Osteoblast (primary cell): ENCODE measurements at places on chromosomes 3 and 15. TPM values are rescaled to one million over a fixed set of nuclear protein-coding genes. Genes with fewer than 3 reads are reported as not detected.

DNA sequence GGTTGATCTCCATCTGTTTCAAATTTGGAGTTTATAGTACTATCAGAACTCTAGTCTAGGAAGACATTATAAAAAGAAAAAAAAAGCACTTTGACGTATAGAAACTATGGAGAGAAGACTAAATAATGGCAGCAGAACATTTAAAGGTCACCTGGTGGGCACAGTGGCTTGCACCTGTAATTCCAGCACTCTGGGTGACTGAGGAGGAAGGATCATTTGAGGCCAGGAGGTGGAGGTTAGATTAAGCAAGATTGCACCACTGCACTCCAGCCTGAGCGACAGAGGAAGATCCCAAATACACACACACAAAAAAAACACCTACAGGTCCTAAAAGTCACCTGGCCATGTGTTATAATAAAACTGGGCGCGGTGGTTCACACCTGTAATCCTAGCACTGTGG is 13.8 kb downstream of the SIN3A start:
- H3K4me3 ChIP-seq = no peak overlapping the region
- peaks cover 18% of the 10 kb centered on the region for H3K36me3 ChIP-seq
- no peak overlapping the region for H3K27ac ChIP-seq
- DNase-seq = no peak
- no peaks in the 10 kb centered on the region for H3K4me1 ChIP-seq

GRCh38 chr15:63911160-63911559 is 77.4 kb upstream of the HERC1 start:
- H3K4me3 ChIP-seq = no peak overlapping the region
- no peaks in the 10 kb centered on the region for H3K27me3 ChIP-seq
- H3K27ac ChIP-seq = no peak overlapping the region
- no peaks in the 10 kb centered on the region for H3K36me3 ChIP-seq
- peaks cover 24% of the 10 kb centered on the region for H3K4me1 ChIP-seq

DNA sequence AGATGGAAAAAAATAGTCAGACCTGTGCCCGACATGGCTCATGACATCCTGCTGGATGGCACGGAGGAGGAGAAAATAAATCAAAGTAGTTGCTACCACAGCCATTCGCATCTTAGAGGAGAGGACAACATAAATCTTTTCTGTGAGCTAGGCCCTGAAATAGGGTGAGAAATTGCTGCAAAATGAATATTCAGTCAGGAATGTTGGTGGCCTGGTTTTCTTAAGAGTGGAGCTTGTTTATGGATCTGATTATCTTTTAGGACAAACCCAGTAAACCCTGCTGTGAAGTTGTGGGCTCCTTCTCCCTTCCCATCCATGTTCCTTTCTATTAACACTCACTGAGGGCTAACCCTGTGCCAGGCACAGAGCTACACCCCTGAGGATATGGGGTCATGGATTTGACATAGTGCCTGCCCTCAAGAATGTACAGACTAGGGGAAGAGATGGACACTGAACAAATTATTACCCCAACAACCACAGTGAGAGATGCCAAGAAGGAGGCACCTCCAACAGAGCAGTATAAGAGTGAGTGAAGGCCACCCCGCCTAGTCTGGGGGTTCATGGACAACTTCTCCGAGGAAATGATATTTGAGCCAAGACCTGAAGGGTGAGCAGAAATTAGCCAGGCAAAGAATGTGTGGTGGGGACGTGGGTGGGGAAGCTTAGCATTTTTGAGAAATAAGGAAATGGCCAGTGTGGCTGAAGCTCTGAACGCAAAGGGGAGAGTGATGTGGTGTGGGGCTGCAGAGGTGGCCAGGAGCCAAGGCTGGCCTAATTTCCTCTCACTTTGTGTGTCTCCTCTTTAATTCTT is 68.9 kb upstream of the ARL8B start:
- no peak for DNase-seq
- peaks cover 25% of the 10 kb centered on the region for H3K4me1 ChIP-seq
- no peaks in the 10 kb centered on the region for H3K27me3 ChIP-seq
- no peaks in the 10 kb centered on the region for H3K36me3 ChIP-seq
- peak overlapping the region; percentile 94 for H3K27ac ChIP-seq

DNA sequence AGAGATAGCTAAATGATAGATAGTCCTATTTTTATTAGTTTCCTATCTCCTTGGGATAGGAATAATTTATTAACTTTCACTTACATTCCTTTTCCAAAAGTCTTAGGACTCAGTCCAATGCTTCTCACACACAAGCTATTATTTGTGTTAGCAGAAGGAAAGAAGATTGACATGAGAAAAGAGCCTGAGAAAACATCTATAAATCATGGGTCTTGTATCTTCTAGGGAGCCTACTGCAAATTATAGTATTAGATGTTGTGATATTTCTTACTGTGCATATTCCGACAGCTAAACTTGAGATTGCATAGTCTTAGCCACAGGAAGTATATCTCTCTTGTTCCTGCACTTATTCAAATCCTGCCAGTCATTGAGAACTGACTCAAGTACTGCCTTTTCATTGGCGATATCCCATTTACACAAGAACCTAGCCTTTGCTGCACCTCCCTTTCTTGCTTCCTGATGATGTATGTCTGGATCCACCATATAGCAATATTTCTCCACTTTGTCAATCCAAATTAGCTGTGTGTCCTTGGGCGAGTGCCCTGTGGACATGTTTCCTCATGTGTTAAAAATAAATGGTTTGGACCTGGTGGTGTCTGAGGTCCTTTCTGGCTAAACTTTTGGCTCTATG is 245.1 kb upstream of the LMCD1 start:
- H3K36me3 ChIP-seq = no peaks in the 10 kb centered on the region
- no peaks in the 10 kb centered on the region for H3K27me3 ChIP-seq
- H3K27ac ChIP-seq = no peak overlapping the region

DNA sequence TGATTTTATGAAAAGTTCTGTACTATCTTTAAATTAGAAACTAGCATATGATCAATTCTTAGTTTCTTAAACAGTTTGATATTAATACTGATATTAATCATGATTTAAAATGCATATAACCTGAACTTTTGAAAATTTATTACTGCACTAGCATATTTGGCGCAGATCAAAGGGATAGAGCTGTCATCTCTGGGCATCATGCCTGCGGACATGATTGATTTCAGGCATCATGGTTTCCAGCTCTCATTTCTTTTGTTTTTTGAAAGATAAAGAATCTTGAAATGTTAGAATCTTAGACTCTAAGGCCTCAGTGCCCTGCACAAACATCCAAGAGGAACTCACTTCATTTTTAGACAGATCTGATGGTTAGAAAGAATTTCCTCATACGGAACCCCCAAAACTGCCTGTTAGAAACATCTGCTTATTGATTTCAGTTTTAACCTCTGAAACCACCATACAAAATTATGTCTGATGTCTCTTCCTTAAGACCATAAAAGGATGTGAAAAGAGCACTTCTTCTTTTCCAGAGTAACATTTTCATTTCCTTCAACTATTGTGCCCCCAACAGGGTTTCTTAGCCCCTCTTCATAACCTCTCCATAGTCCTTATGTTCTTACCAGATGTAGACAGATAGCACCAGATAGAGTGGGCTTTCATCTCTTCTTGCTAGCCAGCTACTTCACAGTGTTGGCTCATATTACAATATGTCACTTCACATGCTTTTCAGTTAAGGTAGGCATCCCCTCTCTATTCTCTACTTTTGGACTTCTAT is 110.8 kb downstream of the BBX start:
- H3K4me1 ChIP-seq = peaks cover 8% of the 10 kb centered on the region
- DNase-seq = peak; percentile 39
- H3K36me3 ChIP-seq = no peaks in the 10 kb centered on the region
- H3K4me3 ChIP-seq = no peak overlapping the region

- no peak for DNase-seq
- no peaks in the 10 kb centered on the region for H3K36me3 ChIP-seq
- no peak overlapping the region for H3K27ac ChIP-seq
- peaks cover 11% of the 10 kb centered on the region for H3K4me1 ChIP-seq
- H3K4me3 ChIP-seq = no peak overlapping the region
- no peaks in the 10 kb centered on the region for H3K27me3 ChIP-seq
Observed at GRCh38 chr3:102979191-102979590, 544.4 kb downstream of the ZPLD1 start.

GRCh38 chr3:61141227-61141626 is 110.0 kb downstream of the FHIT start:
- H3K4me1 ChIP-seq = no peaks in the 10 kb centered on the region
- H3K36me3 ChIP-seq = no peaks in the 10 kb centered on the region
- H3K27ac ChIP-seq = no peak overlapping the region
- no peak overlapping the region for H3K4me3 ChIP-seq

- no peaks in the 10 kb centered on the region for H3K36me3 ChIP-seq
- no peak overlapping the region for H3K4me3 ChIP-seq
- H3K27me3 ChIP-seq = peaks cover 49% of the 10 kb centered on the region
- DNase-seq = peak; percentile 95
- no peak overlapping the region for H3K27ac ChIP-seq
Observed at GRCh38 chr3:38651153-38651789, 1.8 kb upstream of the SCN5A start.

- no peak overlapping the region for H3K4me3 ChIP-seq
- H3K27me3 ChIP-seq = no peaks in the 10 kb centered on the region
- H3K27ac ChIP-seq = no peak overlapping the region
- DNase-seq = no peak
Observed at GRCh38 chr15:39850436-39850835, 67.8 kb upstream of the FSIP1 start.

GRCh38 chr3:195163719-195164572 is 107.0 kb downstream of the XXYLT1 start:
- H3K4me3 ChIP-seq = no peak overlapping the region
- DNase-seq = no peak
- peaks cover 18% of the 10 kb centered on the region for H3K4me1 ChIP-seq
- no peak overlapping the region for H3K27ac ChIP-seq
- H3K36me3 ChIP-seq = no peaks in the 10 kb centered on the region
- no peaks in the 10 kb centered on the region for H3K27me3 ChIP-seq

- H3K27ac ChIP-seq = no peak overlapping the region
- no peaks in the 10 kb centered on the region for H3K36me3 ChIP-seq
- peaks cover 12% of the 10 kb centered on the region for H3K4me1 ChIP-seq
- no peak for DNase-seq
- H3K27me3 ChIP-seq = no peaks in the 10 kb centered on the region
- H3K4me3 ChIP-seq = no peak overlapping the region
Observed at GRCh38 chr15:89070197-89071124, 17.8 kb upstream of the ABHD2 start.

DNA sequence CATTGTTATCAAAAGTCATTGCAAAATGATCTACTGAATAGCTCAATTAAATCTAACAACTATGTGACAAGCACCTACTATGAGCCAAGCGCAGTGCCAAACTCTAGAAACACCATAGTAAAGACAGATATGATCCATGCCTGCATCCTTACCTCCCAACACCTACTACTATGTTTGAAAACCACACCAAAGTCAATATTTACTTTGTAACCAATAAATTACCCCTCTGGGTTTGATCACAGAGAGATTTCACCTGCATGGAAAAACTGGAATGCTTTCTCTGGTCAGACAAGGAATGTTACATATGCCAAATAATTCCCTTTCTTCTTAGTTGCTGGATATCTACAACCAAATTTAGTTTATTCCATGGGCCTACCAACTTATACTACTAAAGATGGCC is 422.2 kb downstream of the FHIT start:
- no peaks in the 10 kb centered on the region for H3K4me1 ChIP-seq
- no peak for DNase-seq
- H3K27ac ChIP-seq = no peak overlapping the region

- peak overlapping the region; percentile 47 for H3K27ac ChIP-seq
- peak overlapping the region; percentile 75 for H3K4me3 ChIP-seq
- H3K36me3 ChIP-seq = no peaks in the 10 kb centered on the region
- peak; percentile 97 for DNase-seq
Observed at GRCh38 chr3:194333212-194333980, 17.7 kb downstream of the CPN2 start.

DNA sequence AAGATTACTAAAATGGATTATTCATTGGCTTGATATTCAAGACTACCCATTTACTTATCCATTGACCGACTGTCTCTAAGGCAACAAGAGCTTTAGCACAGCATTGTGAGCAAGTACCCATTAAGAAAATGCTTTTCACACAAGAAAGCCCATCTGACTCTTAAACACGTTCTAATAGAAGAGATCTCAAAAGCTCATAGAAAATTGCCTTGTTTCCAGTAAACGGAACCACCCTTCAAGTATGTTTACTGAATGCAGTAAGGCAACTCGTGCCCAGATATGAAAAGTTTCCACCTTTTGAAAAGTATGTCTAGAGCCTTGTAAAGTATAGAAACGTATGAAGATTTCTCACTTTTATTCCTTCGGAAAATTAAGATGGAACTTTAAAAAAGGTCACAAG is 655.3 kb upstream of the ALCAM start:
- DNase-seq = no peak
- no peaks in the 10 kb centered on the region for H3K4me1 ChIP-seq
- no peak overlapping the region for H3K27ac ChIP-seq
- peaks cover 2% of the 10 kb centered on the region for H3K27me3 ChIP-seq

- peaks cover 23% of the 10 kb centered on the region for H3K36me3 ChIP-seq
- DNase-seq = peak; percentile 69
- peaks cover 42% of the 10 kb centered on the region for H3K4me1 ChIP-seq
- no peaks in the 10 kb centered on the region for H3K27me3 ChIP-seq
- no peak overlapping the region for H3K4me3 ChIP-seq
- no peak overlapping the region for H3K27ac ChIP-seq
Observed at GRCh38 chr15:66783725-66784124, 81.7 kb downstream of the SMAD6 start.

DNA sequence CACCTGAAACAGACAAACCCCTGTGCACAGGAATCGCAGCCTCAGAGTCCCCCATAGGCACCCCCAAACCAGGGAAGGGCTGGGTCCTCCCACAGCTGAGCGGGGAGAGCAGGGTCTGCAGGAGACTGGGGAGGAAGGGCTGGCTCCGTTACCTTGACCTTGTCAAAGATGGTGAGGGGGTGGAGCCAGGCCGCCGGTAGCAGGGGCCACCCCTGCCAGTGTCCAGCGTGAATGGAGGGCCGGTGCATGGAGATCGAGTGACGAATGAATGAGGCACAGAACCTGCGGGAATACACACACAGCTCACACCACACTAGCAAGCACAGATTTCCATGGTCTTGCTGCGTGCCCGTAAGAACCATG is 102.2 kb downstream of the TMEM266 start:
- H3K27me3 ChIP-seq = peaks cover 19% of the 10 kb centered on the region
- H3K4me1 ChIP-seq = no peaks in the 10 kb centered on the region
- no peak overlapping the region for H3K27ac ChIP-seq
- peak; percentile 83 for DNase-seq
- H3K4me3 ChIP-seq = no peak overlapping the region

DNA sequence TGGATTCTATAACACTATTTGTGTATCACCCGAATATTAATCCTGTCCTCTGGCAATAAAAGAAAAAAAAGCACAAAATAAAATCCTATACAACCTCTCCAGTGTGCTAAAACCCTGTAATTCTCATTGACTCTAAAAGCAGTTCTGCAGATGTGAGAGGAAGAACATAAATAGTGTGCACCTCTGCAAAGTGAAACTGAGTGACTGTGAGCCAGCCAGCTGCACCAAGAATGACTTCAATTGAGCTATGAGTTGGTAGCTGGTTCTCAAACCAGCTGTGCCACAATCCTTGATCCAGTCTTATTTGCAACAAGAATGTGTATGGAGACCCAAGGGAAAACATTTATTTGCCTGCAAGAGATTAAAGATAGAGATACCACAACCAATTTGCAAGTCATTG is 31.2 kb upstream of the COL8A1 start:
- no peaks in the 10 kb centered on the region for H3K36me3 ChIP-seq
- no peaks in the 10 kb centered on the region for H3K4me1 ChIP-seq
- H3K27ac ChIP-seq = no peak overlapping the region
- no peak overlapping the region for H3K4me3 ChIP-seq
- no peaks in the 10 kb centered on the region for H3K27me3 ChIP-seq

Gene KCNAB1
- under 0.01 and 0.36 TPM in 2 replicates for total RNA-seq

Gene BCHE
- total RNA-seq = not detected in 2 replicates

Gene GOLGA6A
- total RNA-seq = under 0.01 TPM in 1 of 2 replicates, not detected in the other

Gene PLS1
- total RNA-seq = 0.88 and 1.1 TPM in 2 replicates

Gene PPIP5K1
- total RNA-seq = 20.3 and 45.1 TPM in 2 replicates

Gene LXN
- total RNA-seq = 96.9 and 114 TPM in 2 replicates

Gene KNL1
- 3.5 and 3.6 TPM in 2 replicates for total RNA-seq

Gene SEMA3F
- total RNA-seq = 5.1 and 16.5 TPM in 2 replicates

Gene ALPK3
- 0.36 and 0.59 TPM in 2 replicates for total RNA-seq
